Fibroblast of skin of back (primary cell): ENCODE measurements at places on chromosomes 6 and 20.

DNA sequence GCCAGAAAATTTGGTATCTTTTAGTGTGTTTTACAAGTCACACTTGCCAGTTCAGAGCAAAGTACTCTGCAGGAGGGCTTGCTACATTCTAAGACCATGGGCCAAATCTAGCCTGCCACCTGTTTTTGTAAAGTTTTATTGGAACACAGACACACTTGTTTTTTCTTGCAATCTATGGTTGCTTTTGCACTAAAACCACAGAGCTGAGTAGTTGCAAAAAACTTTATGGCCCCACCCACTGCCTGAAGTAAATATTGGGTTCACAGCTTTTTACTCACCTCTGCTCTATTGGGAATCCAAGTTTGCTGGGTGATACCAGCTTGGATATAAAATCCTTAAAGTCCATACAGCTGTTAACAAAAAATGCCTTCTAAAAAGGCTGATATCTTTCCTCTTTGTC, 109.0 kb downstream of the ZFP64 start:
- DNase-seq, result no peak

DNA sequence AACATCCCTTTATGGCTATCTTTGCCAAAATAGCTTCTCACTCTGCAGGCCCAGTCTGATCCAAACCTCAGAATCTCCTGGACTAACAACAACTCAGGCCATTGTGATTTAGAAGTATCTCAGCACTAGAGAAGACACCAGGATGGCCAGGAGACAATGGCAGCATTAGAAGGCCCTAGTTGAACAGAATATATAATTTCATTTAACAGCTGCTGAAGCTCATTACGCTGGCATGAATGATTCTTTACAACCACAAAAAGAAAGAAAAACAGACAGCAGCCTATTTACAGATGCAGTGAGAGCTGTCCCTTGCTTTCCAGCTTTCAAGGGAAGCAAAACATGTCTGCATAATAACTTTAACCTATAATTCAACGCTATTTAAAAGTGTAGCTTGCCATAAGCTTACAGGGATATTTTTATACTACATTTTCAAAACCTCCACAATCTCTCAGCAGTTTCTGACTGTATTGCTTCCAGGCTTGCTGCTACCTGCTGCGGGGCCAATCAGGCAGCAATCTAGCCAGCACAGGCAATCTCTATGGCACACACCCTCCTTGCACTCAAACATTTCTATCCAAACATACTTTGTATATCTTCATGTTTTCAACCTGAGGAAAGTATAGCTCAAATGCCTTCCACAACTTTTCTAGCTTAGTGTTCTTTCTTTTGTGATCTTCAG, 107.3 kb downstream of the OGFRL1 start:
- no peak for DNase-seq

DNA sequence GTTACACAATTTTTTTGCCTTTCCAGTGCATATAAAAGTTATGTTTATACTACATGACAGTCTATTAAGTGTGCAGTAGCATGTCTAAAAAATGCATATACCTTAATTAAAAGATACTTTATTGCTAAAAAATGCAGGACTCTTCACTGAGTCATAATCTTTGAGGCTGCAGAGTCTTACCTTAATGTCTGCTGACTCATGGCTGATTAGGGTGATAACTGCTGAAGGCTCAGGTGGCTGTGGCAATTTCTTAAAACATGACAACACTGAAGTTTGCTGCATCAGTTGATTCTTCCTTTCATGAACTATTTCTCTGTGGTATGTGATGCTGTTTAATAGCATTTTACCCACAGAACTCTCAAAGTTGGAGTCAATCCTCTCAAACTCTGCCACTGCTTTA, 19.1 kb downstream of the ZSCAN23 start:
- no peak for DNase-seq

GRCh38 chr6:83849127-83849526, 4.0 kb upstream of the RIPPLY2 start:
- DNase-seq, result no peak

DNA sequence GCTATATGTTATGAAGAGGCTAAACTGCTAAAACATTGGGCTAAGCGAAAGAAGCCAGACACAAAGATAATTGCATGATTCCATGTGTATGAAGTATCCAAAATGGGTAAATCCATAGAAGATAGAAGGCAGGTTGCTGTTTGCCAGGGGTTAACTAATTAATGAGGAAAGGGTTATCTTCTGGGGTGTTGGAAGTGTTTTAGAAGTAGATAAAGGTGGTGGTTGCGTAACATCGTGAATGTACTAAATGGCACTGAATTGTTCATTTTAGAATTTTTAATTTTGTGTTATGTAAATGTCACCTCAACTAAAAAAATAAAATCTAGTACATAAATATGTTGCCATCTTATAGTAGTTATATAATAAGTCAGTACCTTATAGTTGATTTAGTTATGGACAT, 104.4 kb upstream of the ADGRF4 start:
- no peak for DNase-seq

DNA sequence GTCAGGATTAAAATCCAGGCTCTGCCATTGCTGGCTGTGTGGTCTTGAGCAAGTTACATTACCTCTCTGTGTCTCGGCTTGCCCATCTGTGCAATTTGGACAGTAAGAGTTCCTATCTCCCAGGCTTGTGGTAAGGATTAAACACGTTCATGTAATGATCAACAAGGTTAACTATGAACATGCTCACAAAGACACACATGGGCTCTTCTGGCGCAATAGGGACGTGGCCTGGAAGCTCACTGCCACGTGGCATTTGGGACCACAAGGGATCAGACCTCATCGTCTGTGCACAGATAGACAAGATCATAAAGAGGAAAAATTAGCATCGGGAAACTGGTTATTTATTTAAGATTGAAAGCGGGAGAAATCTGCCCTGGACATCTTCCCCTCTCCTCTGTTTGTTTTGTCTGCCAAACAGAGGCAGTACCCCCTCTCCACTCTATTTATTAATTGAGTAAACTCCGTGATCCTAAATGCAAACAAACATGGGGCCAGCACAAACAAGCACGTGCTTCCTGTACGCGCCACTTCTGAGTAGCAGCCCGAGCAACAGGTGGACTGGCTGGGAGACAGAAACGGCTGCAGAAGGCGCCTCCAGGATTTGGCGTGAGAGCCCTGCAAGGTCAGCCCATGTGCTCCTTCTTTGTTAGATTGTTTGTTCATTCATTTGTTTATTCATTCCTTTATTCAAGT, 95.0 kb downstream of the CDH26 start:
- no peak for DNase-seq

DNA sequence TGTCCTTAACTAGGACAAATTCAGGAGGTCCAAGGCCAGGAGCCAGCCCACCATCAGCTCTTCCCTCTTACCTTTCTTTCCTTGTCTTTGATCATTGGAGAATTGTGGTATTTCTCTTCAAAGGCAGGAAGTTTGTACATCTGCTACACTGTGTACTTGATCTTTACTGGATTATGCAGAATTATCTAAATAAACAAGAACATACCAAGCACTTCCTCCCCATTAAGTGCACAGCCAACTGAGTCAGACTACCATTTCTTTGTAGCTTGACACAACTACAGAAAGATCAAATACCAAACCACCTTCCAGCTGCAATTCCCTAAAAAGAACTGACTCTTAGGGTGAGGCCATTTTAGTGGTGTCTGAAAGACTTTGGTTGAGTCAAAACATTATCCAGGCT, 195.1 kb downstream of the HDGFL1 start:
- peak; percentile 12 for DNase-seq

DNA sequence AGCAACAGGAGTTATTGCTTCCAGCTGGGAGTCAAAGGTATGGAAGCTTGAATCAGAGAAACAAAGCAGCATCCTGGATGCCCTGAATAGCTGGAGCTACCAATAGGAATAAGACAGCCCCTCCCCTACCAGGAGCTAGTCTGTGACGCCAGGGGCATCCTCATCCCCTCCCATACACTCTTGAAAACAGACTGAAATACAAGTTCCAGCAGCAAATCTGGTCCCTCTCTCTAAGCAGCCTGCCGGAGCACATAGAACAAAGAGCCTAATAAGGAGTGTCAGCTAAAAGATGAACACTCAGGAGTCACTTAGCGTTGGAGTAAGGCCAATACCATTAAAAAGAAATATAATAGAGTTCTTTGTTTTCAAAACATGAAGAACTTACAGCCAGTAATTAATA, 25.6 kb downstream of the FILIP1 start:
- DNase-seq, result no peak

- no peak for DNase-seq
These were observed 184.6 kb downstream of the ID4 start for GRCh38 chr6:20021795-20022194.

- DNase-seq, result no peak
These were observed 83.2 kb downstream of the TIAM2 start for GRCh38 chr6:155078331-155078745.

GRCh38 chr6:17928514-17929430, 58.7 kb downstream of the KIF13A start:
- DNase-seq, result peak; percentile 75

- no peak for DNase-seq
These were observed 37.0 kb upstream of the MCUR1 start for GRCh38 chr6:13851330-13851729.
